A549 treated with AZD2906 at 1 μM for 4 hours (cell line): ENCODE measurements at places on chromosomes 5 and 9. TPM values are rescaled to one million over a fixed set of nuclear protein-coding genes. Genes with fewer than 3 reads are reported as not detected.

The EQTN gene
- total RNA-seq: 0.16 to 0.20 TPM in 2 of 5 replicates, not detected in the others

The SMC5 gene
- total RNA-seq: 11.7 to 19.2 TPM (median 15.8 TPM) in 5 replicates

The ADGRV1 gene
- total RNA-seq: 0.50 to 0.89 TPM (median 0.61 TPM) in 5 replicates

The AQP3 gene
- total RNA-seq: 18.8 to 31.6 TPM (median 24.2 TPM) in 5 replicates

The FIBCD1 gene
- 14.3 to 27.2 TPM (median 25.1 TPM) in 5 replicates for total RNA-seq
